ENCODE measurements at places on chromosomes 13 and 19.

DNA sequence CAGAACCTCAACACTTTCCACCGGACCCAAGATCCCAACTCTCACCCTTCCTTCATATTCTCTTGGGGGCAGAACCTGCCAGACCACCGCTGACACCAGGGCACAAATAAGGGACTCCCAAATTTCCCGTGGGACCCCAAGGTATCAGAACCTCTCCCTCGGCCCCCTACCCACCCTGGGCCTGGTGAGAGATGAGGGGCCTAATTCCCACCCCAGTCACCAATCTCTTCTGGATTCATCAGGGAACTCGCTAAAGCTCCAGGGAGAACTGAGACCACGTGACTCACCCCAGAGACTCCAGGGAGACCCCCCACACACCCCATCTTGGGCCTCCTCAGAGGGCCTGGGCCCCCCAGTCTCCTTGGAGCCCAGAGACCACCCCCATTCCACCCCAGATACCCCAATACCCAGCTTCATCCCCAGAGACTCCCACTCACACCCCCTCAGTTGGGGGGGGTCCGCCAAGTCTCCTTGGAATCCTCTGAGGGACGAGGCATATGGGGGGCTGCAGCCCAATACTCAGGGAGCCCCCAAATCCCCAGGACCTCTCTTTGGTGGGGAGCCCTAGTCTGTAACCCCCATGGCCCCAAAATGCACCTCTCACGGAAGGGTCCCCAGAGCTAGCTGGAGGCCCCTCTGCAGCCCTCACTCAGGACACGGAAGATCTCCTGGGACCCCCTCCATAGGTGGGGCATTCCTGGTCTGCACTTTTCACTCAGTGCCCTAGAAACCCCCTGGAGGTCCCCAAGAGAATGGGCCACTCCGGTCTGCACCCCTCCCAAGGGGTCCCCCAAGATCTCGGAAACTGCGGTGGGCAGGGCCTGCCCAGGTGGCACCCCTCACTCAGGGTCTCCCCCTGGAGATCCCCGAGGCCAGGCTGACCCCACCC is 1.6 kb downstream of the LMNB2 start:
- no peak for DNase-seq

GRCh38 chr19:1015061-1015781 is 5.7 kb downstream of the TMEM259 start:
- no peak for DNase-seq

- DNase-seq, result no peak
These were observed 6.8 kb downstream of the ADPRHL1 start for GRCh38 chr13:113446488-113446854.

- DNase-seq, result no peak
These were observed 35.2 kb upstream of the SLC7A10 start for GRCh38 chr19:33260628-33261418.

GRCh38 chr13:44825953-44826352 is 163.3 kb downstream of the NUFIP1 start:
- DNase-seq, result no peak

- DNase-seq, result no peak
These were observed 500 bp downstream of the ZFP30 start for GRCh38 chr19:37654629-37655300.

DNA sequence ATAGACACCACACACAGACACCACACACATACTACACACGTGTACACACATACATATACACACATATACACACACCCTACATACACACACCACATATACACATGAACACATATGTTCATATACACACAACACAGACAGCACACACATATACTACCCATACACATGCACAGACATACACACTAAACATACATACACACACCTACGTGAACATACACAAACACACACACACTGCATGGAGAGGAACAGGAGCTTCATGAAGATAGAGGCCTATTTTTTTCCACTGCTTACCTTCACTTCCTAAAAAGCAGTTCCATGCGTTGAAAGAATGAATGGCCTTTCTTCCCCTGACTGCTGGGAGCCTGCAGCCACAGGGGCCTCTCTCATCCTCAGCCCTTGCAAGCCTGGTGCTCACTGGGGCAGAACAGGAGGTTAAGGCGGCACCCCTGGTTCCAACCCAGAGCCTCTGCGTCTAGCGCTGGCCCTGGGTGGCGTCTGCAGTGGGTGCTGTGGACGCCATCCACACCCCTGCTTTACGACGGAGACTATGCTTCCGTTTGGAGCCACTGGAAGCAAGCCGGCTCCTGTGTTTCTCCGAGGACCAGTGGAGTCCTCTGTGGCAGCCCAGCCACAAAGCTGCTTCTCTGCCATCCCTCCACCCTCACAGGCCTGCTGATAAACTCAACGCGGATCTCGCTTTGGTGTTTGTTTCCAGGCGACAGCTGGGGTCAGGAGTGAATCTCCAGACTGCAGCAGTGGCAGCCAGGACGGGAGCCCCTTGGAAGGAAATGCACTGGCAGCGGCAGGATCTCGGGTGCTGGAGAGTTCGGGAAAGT is 1.9 kb upstream of the RASA3 start:
- DNase-seq, result no peak

DNA sequence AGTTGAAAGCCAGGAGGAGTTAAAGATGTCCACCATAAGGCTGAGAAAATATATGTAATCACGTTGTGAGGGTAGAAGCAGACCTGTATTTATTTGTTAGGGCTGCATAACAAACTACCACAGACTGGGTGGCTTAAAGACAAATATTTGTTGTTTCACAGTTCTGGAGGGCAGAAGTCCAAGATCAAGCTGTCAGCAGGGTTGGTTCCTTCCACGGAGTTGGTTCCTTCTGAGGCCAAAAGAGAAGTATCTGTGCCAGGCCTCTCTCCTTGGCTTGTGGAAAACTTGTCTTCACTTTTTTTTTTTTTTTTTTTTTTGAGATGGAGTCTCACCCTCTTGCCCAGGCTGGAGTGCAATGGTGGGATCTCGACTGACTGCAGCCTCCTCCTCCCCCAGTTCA is 73.7 kb upstream of the SLAIN1 start:
- no peak for DNase-seq

DNA sequence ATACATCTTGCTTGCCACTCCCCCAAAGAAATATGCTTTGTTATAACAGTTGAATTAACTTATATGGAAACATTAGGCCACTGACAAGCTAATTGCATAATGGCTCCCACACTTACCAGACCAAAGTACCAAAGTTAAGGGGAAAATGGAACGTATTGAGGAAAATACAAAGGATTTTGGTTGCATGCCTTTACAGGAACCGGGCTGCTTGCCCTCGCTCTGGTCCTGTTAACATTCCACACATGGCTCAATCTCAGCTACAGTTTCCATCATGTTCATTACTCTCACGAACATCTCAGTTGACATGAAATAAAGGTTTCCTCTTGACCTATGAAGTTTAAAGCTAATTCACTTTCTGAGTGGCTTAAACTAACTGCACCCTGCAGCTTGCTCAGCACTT is 220.7 kb upstream of the RXFP2 start:
- no peak for DNase-seq

DNA sequence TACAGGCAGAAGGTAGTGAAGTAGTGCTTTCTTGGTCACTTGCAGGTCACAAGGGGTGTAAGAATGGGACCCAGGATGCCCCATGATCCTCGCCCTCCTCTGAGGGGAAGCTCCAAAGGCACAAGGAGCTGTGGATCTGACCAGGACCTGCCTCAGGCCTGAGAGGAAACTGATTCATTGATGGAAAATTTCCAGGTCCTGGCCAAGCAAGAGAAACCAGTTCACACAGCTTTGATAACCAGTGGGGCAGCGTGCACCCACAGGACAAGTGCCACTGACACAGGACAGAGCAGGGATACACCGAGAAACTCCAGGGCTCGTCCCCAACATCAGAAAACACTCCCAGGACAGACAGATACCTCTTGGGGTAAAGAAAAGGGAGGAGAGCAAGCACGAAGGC is 177.1 kb downstream of the RBM26 start:
- DNase-seq, result no peak

DNA sequence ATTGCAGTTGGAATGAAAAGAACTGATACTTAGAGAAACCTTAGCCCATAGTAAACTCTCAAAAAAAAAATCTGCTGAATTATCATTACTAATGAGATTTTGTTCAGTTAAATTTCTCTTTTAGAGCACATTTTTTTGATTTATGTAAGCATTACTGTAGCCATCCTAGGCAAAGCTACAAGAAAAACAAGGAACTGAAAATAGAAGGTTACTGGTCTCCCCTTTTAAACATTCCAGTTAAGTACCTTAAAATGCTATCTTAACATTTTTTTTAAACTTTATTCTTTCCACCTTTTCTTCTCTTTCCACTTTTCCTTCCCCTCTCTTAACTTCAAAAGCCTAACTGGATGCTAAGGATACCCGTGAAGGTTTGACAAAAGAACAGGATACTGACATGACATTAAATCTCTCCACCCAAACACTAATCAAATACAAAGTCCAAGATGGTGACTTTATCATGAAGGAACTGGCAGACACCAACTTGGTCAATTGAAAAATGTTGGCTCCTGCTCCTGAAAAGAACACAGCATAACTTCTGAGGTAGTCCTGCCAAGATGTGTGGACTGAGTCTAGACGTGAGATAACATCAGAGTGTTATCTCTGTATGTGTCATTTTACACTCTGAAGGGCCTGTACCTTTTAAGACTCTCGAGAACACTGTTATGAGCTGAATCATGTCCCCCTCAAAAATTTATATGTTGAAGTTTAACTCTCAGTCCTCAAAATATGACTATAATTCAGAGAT is 29.5 kb upstream of the SACS start:
- no peak for DNase-seq

GRCh38 chr13:88544836-88545235 is 873.7 kb downstream of the SLITRK5 start:
- DNase-seq, result no peak

DNA sequence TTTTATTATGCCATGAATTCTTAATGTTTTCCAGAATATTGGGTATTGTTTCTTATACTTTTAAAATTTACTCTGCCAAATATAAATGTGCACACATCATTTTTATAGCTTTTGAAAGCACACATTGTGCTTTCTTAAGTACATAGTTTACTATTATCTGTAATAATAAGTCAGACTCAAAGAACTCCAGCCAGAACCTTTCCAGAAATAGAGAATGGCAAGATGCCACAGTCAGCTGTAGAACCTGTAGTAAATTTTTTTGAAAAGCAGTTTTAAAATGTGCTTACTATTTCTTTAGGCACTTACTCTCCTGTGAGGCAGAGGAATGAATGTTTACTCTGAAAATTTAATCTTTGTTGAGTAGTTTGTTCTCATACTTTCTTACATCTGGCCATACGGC is 1287.1 kb downstream of the PCDH9 start:
- no peak for DNase-seq

GRCh38 chr13:27824121-27824520 is 31.8 kb downstream of the GSX1 start:
- no peak for DNase-seq

- no peak for DNase-seq
These were observed 18.2 kb downstream of the ARHGAP33 start for GRCh38 chr19:35793381-35794165.

DNA sequence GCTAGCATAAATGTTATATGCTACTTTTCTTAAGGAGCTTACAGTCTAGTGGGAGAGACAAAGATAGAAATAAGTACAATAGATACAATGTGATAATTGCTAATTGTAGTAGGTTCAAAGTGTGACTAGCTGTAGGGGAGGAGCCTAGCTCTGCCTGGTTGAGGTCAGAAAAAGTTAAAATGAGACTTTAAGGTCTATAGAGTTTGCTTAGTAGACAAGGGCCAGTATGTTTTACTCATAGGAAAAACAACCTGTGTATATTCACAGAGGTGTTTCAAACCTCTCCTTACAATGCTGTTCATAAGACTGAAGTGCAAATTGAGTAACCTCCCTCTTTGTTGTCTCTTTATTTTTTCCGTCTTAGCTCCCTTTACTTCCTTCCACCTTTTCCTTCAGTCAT is 56.1 kb downstream of the PDS5B start:
- no peak for DNase-seq

DNA sequence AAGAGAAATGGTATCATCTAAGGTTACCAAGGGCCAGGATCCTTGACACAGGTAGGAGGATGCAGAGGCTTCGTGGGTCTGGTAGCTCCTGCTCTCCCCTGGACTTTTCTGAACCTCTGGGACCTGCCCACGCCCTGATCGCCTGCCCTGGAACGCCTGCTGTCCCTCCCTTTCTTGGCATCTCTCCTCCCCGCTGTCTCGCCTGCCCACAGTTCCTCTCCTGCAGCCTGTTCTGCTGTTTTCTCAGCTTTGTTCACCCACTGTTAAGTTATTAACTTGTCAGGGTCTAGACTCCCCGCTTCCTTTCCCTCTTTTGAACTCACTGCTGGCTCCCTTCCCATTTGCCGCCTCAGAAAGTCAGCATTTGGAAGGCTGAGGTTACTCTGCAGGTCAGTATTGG is 19.8 kb downstream of the SERP2 start:
- DNase-seq, result no peak

DNA sequence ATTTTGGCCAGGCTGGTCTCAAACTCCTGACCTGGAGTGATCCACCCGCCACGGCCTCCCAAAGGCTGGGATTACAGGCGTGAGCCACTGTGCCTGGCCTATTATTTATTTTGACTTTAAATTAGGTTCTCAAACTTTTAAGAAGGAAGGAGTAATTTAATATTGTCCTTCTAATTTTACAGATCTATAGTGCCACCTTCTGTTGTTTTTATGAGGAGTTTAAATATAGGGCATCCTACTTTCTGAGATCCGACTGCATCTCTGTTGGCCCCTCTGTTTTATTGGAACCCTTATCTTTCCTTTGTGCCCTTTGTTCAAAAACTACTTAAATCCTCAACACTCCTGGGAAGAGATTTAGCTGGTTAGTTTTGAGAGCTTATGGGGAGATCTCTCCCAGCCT is 25.4 kb upstream of the ZMYM5 start:
- no peak for DNase-seq

DNA sequence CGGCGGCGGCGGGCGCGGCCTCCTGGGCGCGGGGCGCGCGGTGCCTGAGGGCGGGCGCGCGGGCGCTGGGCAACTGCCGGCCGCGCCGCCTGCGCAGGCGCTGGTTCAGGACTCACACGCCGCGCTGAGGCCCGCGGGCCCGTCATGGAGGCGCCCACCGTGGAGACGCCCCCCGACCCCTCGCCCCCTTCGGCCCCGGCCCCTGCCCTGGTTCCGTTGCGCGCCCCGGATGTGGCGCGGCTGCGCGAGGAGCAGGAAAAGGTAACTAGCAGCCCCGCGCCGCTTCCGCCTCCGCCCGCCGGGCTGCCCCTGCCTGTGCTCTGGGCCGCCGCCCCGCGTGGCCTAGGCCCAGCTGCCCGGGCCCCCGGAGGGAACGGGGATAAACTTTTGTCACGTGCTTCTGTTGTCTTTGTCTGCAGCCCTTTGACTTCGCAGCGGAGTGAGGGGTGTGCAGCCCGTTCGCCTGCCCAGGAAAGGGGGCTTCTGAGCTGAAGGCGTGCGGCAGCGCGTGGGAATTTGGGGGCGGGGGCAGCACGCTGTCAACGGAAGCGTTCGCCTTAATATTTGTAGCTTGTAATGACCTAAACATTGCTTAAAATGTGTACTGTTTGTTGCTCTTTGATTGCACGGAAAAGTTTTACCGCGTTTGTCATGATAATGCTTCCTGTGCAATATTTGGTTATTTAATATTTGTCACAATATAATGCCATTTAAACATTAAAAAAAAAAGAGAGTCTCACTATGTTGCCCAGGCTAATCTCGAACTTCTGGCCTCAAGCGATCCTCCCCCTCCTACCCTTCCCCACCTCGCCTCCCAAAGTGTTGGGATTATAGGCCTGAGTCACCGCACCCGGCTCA is 594 bp downstream of the URI1 start:
- DNase-seq, result peak; percentile 73
